Stimulated activated CD8-positive, alpha-beta memory T cell treated with anti-CD3 and anti-CD28 coated beads, Interleukin-4, amount 100 ng/mL, for 1 hour (primary cell): ENCODE measurements at places on chromosomes 6 and 20.

DNA sequence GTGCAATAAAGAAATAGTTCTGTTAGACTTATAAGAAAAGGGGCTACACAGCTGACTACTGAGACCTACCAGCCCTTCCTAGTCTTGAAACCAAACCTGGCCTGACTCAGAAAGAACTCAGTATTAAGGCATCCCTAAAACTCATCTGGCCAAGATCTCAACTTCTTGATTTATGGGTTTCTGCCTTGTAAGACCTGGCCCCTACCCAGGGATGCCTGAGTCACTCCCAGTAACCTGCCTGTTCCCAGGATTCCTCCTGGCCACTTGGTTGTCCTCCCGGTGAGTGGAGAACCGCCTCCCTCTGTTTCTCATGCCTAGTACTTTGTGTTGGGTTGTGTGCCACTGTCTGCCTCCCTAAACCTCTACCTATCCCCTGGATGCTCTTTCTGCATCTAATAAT, 189.4 kb upstream of the PREP start:
- DNase-seq: no peak

GRCh38 chr6:155414049-155414448, 41.6 kb downstream of the NOX3 start:
- no peak for DNase-seq

GRCh38 chr6:111564482-111564945, 41.2 kb downstream of the TRAF3IP2 start:
- DNase-seq: no peak

GRCh38 chr6:131979515-131980337, 28.6 kb upstream of the CCN2 start:
- no peak for DNase-seq

DNA sequence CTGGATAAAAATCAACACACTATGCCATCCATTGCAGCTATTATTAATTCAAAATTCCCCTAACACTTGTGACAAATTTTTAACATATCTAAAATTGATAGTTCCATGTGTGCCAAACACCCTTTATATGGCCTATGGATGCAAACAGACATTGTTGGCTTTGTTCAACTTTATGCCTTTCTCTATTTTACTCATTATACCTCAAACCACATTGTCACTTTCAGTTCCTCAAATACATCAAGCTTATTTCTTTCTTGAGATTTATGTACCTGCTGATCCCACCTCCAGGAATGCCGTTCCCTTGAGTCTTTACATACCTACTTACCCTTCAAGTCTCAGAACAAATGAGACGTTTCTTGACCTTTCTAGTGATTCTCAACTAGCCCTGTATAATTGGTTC, 193.5 kb upstream of the PLN start:
- DNase-seq: no peak

GRCh38 chr6:120614723-120615122, 719.6 kb downstream of the TBC1D32 start:
- DNase-seq: no peak

GRCh38 chr6:170024940-170025339, 265.9 kb downstream of the DLL1 start:
- no peak for DNase-seq

DNA sequence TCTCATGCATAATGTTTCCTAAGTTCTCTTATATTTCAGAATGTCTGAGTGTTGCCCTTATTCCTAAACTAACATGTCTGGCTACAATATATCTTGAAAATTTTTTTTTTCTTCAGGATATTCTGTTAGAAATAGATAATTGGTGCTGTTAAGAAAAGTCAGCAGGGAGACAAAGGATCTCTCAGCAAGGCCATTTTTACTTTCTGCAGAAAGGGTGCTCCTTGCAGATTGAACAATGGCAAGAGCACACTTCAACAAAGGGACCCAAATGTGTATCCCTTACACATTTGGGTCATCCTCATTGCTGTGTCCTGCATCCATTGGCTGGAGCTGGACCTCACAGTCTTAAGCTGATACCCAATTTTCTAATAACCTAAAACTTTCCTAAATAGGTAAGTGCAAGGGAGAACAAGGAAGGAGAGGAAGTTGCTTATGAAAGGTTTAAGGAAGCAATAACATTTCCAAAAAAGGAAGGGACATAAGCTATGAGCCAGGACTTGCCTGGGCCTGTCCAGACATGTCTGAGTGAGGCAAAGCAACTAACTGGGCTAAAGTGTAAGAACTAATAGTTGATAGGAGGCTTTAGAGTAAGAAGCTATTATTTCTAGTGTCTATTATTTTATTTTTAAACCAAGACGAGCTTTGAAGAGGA, 429.6 kb downstream of the BCKDHB start:
- DNase-seq: no peak

DNA sequence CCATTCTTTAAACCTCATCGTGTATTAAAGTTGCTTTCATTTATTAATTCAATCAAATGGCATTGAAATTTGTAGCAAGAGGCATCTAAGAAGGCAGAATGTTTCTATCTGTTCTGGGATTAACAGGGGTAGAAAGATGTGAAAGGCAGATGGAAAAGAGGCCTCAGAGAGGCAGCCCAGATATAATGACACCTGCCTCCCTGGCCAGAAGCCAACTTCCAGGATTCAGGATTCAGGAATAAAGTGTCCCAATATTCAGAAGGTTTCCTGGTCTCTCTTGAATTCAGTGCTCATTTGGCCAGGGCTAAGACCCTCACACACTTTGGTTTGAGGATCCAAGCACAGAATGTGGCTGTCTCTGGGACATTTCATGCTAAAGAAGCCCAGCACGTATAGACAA, 39.9 kb downstream of the HLA-B start:
- no peak for DNase-seq

- no peak for DNase-seq
Measured at GRCh38 chr20:15179381-15179780, 842.0 kb upstream of the FLRT3 start.

DNA sequence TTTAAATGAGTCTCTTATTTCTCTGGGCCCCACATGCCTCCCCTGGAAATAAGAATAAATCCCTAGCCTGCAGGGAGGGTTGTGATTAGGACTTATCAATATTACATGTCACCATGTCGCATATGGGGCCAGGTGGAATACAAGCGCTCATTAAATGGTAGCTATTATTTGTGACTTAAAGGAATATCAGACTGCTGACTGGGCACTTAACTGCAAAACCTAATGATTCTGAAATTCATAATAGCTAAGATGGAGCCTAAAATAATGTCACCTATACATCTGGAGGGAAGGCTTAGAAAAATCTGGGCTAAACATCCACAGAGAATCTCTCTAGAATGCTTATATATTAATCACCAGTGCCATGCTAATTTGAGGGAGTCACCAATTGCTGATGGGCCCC, 106.5 kb downstream of the LRFN2 start:
- no peak for DNase-seq

DNA sequence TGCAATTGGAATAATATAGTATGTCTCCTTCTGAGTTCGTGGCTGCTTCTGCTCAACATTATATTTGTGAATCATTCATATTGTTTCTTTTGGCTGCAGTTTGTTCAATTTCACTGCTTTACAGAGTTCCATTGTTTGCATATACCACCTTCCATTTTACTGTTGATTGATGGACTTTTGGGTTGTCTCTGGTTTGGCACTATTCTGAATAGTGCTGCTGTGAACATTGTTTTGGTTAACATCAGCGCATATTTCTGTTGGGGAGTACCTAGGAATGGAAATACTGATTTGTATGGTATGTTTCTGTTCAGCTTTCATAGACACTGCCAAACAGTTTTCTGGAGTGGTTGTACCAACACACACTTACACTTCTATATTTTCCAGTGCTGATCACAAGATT, 46.9 kb downstream of the UST start:
- DNase-seq: no peak
